Stimulated activated effector memory CD8-positive, alpha-beta T cell treated with anti-CD3 and anti-CD28 coated beads, Interleukin-12 subunit alpha, Interleukin-12 subunit beta, amount 100 ng/mL, for 72 hours (primary cell): ENCODE measurements at places on chromosomes 2 and 18.

DNA sequence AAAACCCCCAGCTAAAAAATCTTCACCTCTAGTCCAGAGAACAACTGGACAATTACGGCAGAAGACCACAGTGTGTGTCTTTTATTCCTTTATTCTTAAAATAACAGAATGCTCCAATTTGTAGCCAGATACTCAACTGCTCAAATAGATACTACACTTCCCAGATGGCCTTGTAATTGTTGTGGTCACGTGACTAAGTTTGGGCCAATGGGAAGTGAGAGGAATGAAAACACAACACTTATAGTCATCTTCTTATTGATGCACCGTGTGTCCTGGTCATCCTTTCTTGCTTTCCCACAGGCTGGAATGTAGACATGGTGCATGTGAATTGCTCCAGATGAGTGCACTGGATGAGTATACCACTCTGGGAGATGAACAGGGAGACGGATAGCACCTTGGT lies 145.1 kb downstream of the CDC42EP3 start:
- DNase-seq = no peak

DNA sequence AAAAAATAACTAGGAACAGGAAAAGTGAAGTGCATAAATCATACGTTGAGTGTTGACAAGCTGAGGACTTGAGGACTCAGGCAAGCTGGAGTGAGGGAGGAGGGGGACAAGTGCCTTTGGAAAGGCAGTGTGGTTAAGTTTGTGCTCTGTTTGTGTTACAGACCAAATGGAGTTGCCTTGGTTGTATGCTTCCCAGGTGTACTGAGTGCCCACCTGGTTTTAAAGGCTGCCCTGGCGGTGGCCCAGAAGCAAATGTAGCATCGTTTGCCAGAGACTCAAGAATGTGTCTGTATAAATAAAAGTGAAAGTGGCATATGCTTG lies 240.9 kb downstream of the PRKCE start:
- DNase-seq = no peak

GRCh38 chr2:14720739-14721138 lies 88.2 kb downstream of the LRATD1 start:
- no peak for DNase-seq

GRCh38 chr18:53886058-53886457 lies 338.4 kb downstream of the MBD2 start:
- DNase-seq = no peak

- DNase-seq = no peak
Measured at GRCh38 chr2:79219383-79219988, 59.9 kb upstream of the REG3A start.

GRCh38 chr2:113124984-113125855 lies 2.2 kb upstream of the IL1RN start:
- no peak for DNase-seq

- no peak for DNase-seq
Measured at GRCh38 chr2:222577341-222577740, 78.6 kb downstream of the FARSB start.

GRCh38 chr2:5433855-5434254 lies 258.3 kb upstream of the SOX11 start:
- DNase-seq = no peak

DNA sequence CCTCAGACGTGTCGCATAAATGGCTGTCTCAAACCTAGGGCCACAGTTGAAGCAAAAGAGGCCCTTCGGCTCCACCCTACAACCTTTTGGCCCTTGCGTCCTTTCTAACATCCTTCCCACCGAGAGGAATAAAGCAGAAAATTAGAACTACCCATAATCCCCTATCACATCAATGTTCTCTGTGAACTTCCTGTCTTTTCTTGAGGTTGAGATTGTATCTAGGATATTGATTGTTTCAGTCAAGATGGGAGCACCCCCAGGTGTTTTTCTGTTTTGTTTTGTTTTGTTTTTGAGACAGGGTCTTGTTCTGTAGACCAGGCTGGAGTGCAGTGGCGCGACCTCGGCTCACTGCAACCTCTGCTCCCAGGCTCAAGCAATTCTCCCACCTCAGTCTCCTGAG lies 23.6 kb downstream of the INPP5D start:
- DNase-seq = no peak

GRCh38 chr18:7417727-7418126 lies 149.4 kb upstream of the PTPRM start:
- no peak for DNase-seq

GRCh38 chr18:42242758-42243157 lies 287.7 kb downstream of the PIK3C3 start:
- DNase-seq = no peak

DNA sequence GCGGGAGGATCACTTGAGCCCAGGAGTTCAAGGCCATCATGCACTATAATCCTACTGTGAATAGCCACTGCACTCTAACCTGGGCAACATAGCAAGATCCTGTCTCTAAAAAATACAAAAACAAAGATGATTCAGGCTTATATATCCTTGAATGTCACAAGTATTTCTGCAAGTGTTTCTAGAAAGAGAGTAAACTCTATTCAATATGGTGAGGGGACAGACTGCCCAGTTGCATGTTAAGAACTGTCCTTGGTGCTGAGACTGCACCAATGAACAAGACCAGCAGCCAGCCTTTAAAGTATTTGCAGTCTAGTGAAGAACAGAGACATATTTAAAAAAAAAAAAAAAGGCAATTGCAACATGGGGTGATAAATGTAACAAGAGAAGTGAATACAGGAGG lies 16.4 kb downstream of the MAP3K19 start:
- DNase-seq = no peak

- DNase-seq = no peak
Measured at GRCh38 chr18:50143886-50144285, 51.1 kb downstream of the MYO5B start.
